ENCODE measurements at places on chromosomes 11 and 22.

- peaks cover 38% of the 10 kb centered on the region for H3K27me3 ChIP-seq
- H3K4me1 ChIP-seq = peaks cover 4% of the 10 kb centered on the region
- H3K36me3 ChIP-seq = no peaks in the 10 kb centered on the region
- H3K27ac ChIP-seq = no peak overlapping the region
- no peak overlapping the region for H3K4me3 ChIP-seq
Measured at GRCh38 chr11:65801153-65801987, 14.5 kb downstream of the OVOL1 start.

GRCh38 chr11:1943977-1944376, 3.2 kb upstream of the MRPL23 start:
- no peak overlapping the region for H3K4me3 ChIP-seq
- no peaks in the 10 kb centered on the region for H3K36me3 ChIP-seq
- no peak for DNase-seq
- no peaks in the 10 kb centered on the region for H3K27me3 ChIP-seq

- no peak within 1 kb of the TSS for H3K27ac ChIP-seq
- no peak for DNase-seq
- peaks cover 14% of the 10 kb centered on the region for H3K4me1 ChIP-seq
- H3K27me3 ChIP-seq = peaks cover 13% of the 10 kb centered on the region
Measured at GRCh38 chr11:77127920-77128691, at the start of gene MYO7A. MYO7A (plus strand) TSS chr11:77128246; CDS start chr11:77130635, 2,389 bp downstream.

- peak overlapping the region; percentile 20 for H3K27ac ChIP-seq
- H3K27me3 ChIP-seq = no peaks in the 10 kb centered on the region
- no peak overlapping the region for H3K4me3 ChIP-seq
- peaks cover 25% of the 10 kb centered on the region for H3K36me3 ChIP-seq
- no peak for DNase-seq
Measured at GRCh38 chr22:40118979-40119378, 58.7 kb upstream of the TNRC6B start.

GRCh38 chr11:74086242-74086884, 77.5 kb upstream of the UCP3 start:
- no peaks in the 10 kb centered on the region for H3K4me1 ChIP-seq
- H3K36me3 ChIP-seq = peaks cover 69% of the 10 kb centered on the region
- H3K27me3 ChIP-seq = no peaks in the 10 kb centered on the region
- H3K27ac ChIP-seq = no peak overlapping the region
- H3K4me3 ChIP-seq = no peak overlapping the region

DNA sequence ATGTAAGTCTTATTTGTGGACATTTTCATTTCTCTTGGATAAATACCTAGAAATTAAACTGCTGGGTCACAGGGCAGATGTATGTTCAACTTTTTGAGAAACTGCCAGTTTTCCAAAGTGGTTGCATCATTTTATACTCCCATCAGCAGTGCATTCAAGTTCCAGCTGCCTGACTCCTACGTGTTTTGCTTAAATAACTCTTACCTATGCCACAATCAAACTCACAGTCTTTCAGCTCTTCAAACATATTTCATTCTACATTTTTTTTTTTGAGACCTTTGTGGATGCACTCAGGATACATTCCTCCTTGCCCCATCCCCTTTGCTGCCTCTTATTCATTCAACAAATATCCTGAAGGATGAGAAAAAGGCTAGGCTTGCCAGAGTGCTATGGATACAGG, 9.2 kb downstream of the TCF20 start:
- peaks cover 94% of the 10 kb centered on the region for H3K4me1 ChIP-seq
- H3K27me3 ChIP-seq = no peaks in the 10 kb centered on the region
- H3K27ac ChIP-seq = no peak overlapping the region
- H3K36me3 ChIP-seq = peaks cover 12% of the 10 kb centered on the region
- no peak for DNase-seq

GRCh38 chr22:48021991-48022401, 1259.5 kb downstream of the TBC1D22A start:
- H3K4me3 ChIP-seq = no peak overlapping the region
- H3K4me1 ChIP-seq = no peaks in the 10 kb centered on the region
- H3K27me3 ChIP-seq = peaks cover 27% of the 10 kb centered on the region
- no peaks in the 10 kb centered on the region for H3K36me3 ChIP-seq
- DNase-seq = no peak

- no peaks in the 10 kb centered on the region for H3K36me3 ChIP-seq
- DNase-seq = no peak
- H3K27me3 ChIP-seq = peaks cover 26% of the 10 kb centered on the region
- no peak overlapping the region for H3K4me3 ChIP-seq
Measured at GRCh38 chr11:125117429-125117828, 6.0 kb upstream of the TMEM218 start.

- DNase-seq = no peak
- no peak overlapping the region for H3K27ac ChIP-seq
- H3K4me3 ChIP-seq = no peak overlapping the region
- H3K27me3 ChIP-seq = no peaks in the 10 kb centered on the region
Measured at GRCh38 chr11:118633979-118634378, 26.6 kb downstream of the PHLDB1 start.

GRCh38 chr11:108206969-108207682, 15.3 kb downstream of the NPAT start:
- no peak overlapping the region for H3K4me3 ChIP-seq
- H3K4me1 ChIP-seq = peaks cover 76% of the 10 kb centered on the region
- H3K36me3 ChIP-seq = peaks cover 98% of the 10 kb centered on the region
- no peak for DNase-seq
- no peak overlapping the region for H3K27ac ChIP-seq

GRCh38 chr11:19571906-19572305, 140.7 kb upstream of the NAV2 start:
- H3K4me1 ChIP-seq = no peaks in the 10 kb centered on the region
- H3K4me3 ChIP-seq = no peak overlapping the region
- no peaks in the 10 kb centered on the region for H3K36me3 ChIP-seq
- DNase-seq = no peak

- H3K4me3 ChIP-seq = no peak overlapping the region
- no peak for DNase-seq
- no peak overlapping the region for H3K27ac ChIP-seq
- peaks cover 6% of the 10 kb centered on the region for H3K36me3 ChIP-seq
Measured at GRCh38 chr22:24819911-24820461, 14.0 kb downstream of the SGSM1 start.

- no peak for DNase-seq
- peaks cover 31% of the 10 kb centered on the region for H3K4me1 ChIP-seq
- H3K4me3 ChIP-seq = peak overlapping the region; percentile 68
- no peaks in the 10 kb centered on the region for H3K27me3 ChIP-seq
Measured at GRCh38 chr11:57762235-57762861, 746 bp downstream of the CTNND1 start.

- H3K27ac ChIP-seq = no peak overlapping the region
- no peak for DNase-seq
- no peaks in the 10 kb centered on the region for H3K27me3 ChIP-seq
Measured at GRCh38 chr11:128576555-128576954, 10.8 kb downstream of the ETS1 start.

- peaks cover 35% of the 10 kb centered on the region for H3K36me3 ChIP-seq
- peak overlapping the region; percentile 56 for H3K27ac ChIP-seq
- H3K4me1 ChIP-seq = peaks cover 11% of the 10 kb centered on the region
- peak; percentile 89 for DNase-seq
Measured at GRCh38 chr22:37933711-37934376, 19.6 kb downstream of the C22orf23 start.

DNA sequence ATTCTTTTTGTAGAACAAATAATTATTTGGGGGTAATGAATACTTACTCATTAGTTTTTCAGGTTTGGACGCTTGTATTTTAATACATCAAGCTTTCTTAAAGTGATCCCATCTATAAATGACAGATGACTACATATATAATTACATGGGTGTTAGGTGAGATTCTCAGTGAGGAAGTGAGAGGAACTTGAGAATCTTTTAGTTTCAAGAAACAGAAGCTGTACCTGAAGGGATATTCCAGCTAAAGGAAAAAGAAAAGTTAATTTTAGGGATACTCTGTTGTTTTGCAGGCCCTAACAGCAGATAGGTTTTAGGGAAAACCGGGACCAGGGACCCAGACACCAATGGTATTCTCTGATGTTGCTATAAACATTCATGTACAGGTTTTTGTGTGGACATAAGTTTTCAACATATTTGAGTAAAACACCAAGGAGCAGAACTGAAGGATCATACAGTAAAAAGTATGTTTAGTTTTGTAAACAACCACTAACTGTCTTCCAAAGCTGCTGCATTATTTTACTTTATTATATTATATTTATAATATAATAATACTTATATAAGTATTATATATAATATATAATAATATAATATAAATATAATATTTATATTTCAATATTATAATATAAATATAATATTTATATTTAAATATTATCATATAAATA, 24.1 kb upstream of the PHOX2A start:
- H3K27me3 ChIP-seq = peaks cover 36% of the 10 kb centered on the region
- no peak for DNase-seq
- no peaks in the 10 kb centered on the region for H3K36me3 ChIP-seq
- no peak overlapping the region for H3K4me3 ChIP-seq
- H3K4me1 ChIP-seq = peaks cover 13% of the 10 kb centered on the region

DNA sequence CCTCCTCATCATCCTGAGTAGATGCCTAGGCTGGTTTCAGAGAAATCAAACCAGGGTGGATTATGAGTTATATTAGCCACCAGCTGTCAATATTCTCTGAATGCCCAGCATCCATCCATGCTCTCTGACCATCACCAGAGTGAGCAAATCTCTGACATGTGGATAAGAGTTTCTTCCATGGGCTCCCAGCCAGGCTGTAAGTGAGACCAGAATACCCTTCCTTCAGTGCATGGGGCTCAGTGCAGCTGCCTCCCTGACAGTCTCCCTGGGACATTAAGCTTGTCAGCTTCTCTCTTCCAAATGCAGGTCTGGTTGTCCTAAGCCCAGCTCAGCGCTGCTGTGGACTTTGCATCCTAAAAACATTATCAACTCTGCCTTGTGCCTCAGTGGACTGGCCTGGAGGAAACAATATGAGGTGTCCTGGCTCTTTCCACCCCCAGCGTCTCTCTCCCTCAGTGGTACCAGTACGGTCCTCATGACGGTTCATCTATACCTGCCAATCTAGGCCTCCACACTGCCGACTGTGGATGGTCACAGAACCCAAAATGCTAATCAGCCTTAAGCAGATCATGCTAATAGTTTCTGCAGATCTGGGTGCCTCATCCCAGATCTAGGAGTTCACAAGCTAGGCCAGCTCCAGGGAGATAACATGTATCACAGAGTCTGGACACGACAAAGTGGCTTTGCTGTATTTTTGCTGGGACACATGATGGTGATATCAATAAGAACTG, 41.6 kb upstream of the PRAME start:
- H3K27ac ChIP-seq = no peak overlapping the region
- H3K27me3 ChIP-seq = no peaks in the 10 kb centered on the region
- DNase-seq = no peak
- H3K4me1 ChIP-seq = no peaks in the 10 kb centered on the region
